ENCODE measurements at places on chromosomes 4 and X.

DNA sequence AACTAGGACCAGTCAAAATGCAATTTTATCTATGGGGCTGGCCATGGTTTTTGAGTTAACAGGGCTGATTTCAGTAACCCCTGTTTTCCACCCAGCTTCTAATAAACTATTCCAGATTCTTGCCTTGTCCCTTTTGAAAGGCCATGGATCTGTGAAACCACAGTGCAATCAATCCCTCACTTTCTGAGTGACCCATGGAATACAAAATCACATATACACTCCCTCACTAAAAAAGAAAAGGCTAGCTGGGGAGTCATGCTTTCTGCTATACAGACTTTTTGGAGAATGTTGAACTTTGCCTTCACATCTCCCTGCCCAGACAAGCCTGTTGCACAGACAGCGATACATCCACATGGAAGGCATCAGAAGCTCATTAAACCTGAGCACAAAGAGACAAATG, 47.9 kb downstream of the MAD2L1 start:
- DNase-seq: no peak

DNA sequence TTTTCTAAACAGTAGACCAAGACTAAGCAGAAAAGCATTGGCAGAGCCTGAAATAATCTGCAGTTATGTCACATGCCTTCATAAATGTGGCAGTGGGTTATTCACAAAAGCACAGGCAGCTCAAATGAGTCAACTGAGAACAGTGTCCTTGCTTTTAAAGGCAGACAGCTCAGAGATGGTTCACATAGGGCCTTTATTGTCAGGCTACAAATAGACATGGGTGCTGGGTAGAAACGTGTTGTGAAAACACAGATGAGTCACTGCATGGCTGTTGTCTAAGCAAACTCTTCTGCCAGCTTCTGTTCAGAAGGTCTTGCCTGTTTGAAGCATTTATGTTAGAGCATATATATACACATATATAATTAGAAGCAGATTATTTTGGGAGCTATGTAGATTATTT, 118.0 kb downstream of the SLC4A4 start:
- DNase-seq: no peak

- no peak for DNase-seq
These were observed 22.1 kb upstream of the MSX1 start for GRCh38 chr4:4837316-4837715.

GRCh38 chr4:158130204-158130603, 42.6 kb downstream of the GASK1B start:
- no peak for DNase-seq

GRCh38 chr4:136281307-136281706, 1251.0 kb downstream of the PCDH18 start:
- DNase-seq: no peak

DNA sequence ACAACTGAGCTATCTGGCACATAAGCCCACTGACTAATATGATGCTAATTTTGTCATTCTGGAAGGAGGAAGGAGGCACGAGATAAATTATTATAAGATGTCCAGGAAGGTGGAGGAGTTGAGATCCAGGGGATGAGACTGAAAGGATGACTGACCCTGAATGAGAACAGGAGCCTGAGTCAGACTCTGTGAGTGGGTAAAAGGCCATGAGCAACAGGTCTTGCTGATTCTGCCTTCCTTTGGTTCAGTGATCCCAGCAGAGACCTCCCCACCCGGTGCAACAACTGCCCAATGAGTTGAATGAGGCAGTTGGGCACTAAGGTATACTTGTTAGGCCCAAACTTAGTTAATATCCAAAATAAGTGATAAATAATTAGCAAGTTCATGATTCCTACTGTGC, 238.1 kb upstream of the GPC4 start:
- no peak for DNase-seq

GRCh38 chr4:187865914-187866313, 129.7 kb upstream of the ZFP42 start:
- no peak for DNase-seq

- DNase-seq: peak; percentile 9
These were observed 4.0 kb downstream of the EFNB1 start for GRCh38 chrX:68832516-68833447.

GRCh38 chr4:77852892-77853495, 9.6 kb upstream of the MRPL1 start:
- DNase-seq: peak; percentile 70

GRCh38 chrX:45007598-45007997, 134.6 kb downstream of the KDM6A start:
- DNase-seq: no peak
